Activated CD4-positive, alpha-beta memory T cell treated with anti-CD3 and anti-CD28 coated beads, Interleukin-2, amount 10 ng/mL, durations not matched to agents 7 days and 5 days (primary cell): ENCODE measurements at places on chromosomes 2 and 18. TPM values are rescaled to one million over a fixed set of nuclear protein-coding genes. Genes with fewer than 3 reads are reported as not detected.
A peak's percentile ranks its signal among the peaks of the same experiment; 100 is the strongest.

- H3K4me3 ChIP-seq = no peak overlapping the region
- peaks cover 42% of the 10 kb centered on the region for H3K4me1 ChIP-seq
- peaks cover 52% of the 10 kb centered on the region for H3K36me3 ChIP-seq
- no peak for DNase-seq
- no peaks in the 10 kb centered on the region for H3K27me3 ChIP-seq
These were observed 75.0 kb upstream of the RBM44 start for GRCh38 chr2:237723602-237724001.

GRCh38 chr2:111094691-111095090 is 26.0 kb upstream of the BCL2L11 start:
- H3K27me3 ChIP-seq = peaks cover 60% of the 10 kb centered on the region
- no peaks in the 10 kb centered on the region for H3K36me3 ChIP-seq
- peaks cover 9% of the 10 kb centered on the region for H3K4me1 ChIP-seq

TNFAIP6 gene
- not detected for total RNA-seq

SPATA3 gene
- total RNA-seq = 0.35 TPM

GRCh38 chr18:79203017-79203605 is 133.9 kb downstream of the ATP9B start:
- H3K4me1 ChIP-seq = peaks cover 22% of the 10 kb centered on the region
- no peak for DNase-seq
- H3K36me3 ChIP-seq = peaks cover 11% of the 10 kb centered on the region
- no peak overlapping the region for H3K4me3 ChIP-seq
- H3K27ac ChIP-seq = no peak overlapping the region
- H3K27me3 ChIP-seq = no peaks in the 10 kb centered on the region

- H3K27ac ChIP-seq = no peak overlapping the region
- no peaks in the 10 kb centered on the region for H3K36me3 ChIP-seq
- H3K27me3 ChIP-seq = no peaks in the 10 kb centered on the region
- DNase-seq = no peak
- no peaks in the 10 kb centered on the region for H3K4me1 ChIP-seq
These were observed 9.0 kb upstream of the RASGRP3 start for GRCh38 chr2:33467413-33467812.

RGPD4 gene
- total RNA-seq = not detected

DNA sequence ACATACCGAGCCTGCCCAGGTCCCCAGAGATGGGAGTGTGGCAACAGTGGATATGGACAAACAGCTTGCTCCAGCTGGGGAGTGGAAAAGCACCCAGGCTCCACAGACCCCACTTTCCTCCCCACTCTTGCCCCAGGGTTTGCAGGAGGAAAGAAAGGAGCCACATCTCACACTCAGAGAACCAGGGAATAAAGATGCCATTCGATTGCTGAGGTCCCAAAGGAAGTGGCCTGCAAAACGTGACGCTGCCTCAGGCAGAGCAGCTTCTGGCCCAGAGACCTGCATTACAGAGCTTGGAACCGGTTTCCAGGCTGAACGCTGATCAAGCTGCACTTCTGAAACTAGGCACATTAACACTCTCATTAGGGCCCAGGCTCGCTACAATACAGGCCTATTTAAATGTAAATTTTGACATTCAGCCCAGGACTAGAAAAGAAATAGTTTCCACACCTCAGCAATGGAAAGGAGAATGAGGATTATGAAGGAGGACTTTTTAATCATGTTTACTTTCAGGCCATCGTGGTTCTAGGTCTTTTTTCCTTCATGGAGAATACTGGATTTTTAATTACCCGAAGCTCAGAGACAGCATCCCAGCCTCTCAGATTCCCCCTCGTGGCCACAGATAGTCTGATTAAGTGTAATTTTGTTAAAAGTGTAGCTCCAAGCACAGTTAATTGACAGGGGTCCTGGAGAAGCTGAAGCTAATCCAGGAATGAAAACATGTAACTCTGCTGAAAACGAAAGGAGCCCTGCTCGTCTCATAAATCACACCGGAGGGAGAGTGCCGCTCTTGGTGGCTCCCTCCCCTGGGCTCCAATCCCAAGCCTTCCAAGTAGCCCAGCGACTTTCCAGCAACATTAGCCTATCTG is 221.3 kb upstream of the RAB6C start:
- H3K4me3 ChIP-seq = no peak overlapping the region
- H3K36me3 ChIP-seq = no peaks in the 10 kb centered on the region
- H3K27me3 ChIP-seq = no peaks in the 10 kb centered on the region
- H3K4me1 ChIP-seq = no peaks in the 10 kb centered on the region
- peak; percentile 9 for DNase-seq

- H3K27me3 ChIP-seq = no peaks in the 10 kb centered on the region
- no peak overlapping the region for H3K27ac ChIP-seq
- no peak for DNase-seq
- H3K4me1 ChIP-seq = no peaks in the 10 kb centered on the region
These were observed 109.5 kb downstream of the PXDN start for GRCh38 chr2:1634681-1635341.

- H3K4me3 ChIP-seq = no peak overlapping the region
- no peaks in the 10 kb centered on the region for H3K4me1 ChIP-seq
- H3K27me3 ChIP-seq = no peaks in the 10 kb centered on the region
- H3K27ac ChIP-seq = no peak overlapping the region
- no peaks in the 10 kb centered on the region for H3K36me3 ChIP-seq
- DNase-seq = no peak
These were observed 41.7 kb upstream of the ZNF804A start for GRCh38 chr2:184556639-184557038.

DNA sequence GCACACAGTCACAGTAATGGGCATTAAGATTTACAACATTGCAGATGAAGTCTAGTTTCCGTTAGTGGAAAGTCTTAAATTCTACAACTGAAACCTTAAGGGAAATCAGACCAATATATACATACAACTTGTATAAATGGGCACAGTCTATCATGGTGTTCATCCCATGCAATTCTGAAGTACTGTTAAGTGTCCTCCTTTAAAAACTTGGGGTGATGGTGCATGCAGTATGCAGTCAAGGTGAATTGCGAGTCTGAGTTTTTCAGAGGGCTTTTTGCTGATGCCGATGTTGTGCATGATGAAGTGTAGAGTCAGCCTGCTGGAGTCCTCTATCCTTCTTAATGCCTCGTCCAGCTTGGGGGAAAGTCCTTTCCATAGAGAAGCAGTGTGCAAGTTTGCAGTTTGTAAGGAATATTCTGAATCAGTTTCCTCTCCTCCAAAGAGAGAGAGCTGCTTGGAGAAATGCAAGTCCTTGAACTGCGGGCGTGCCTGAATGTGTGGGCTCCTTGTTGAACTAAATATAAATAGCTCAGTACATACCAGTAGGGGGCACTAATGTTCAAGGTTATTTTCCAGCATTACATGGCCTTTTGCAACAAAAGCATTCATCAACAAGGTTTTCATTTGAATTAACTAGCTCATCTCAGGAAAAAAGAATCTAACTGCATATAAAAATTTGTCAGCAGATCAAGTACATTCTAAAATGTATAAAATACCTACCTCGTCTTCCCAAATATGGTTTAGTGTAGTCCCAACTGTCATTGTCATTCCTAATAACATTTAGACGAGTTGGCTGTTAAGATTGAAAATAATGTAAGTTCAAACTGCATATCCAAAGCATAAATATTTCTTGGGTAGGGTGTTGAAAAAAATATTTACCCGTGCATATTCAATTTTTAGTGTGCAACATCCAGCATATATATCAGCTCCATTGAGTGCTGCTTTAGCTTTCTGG is 21.3 kb downstream of the HNRNPLL start:
- DNase-seq = peak; percentile 36
- peak overlapping the region; percentile 61 for H3K27ac ChIP-seq
- H3K27me3 ChIP-seq = no peaks in the 10 kb centered on the region
- H3K4me1 ChIP-seq = peaks cover 74% of the 10 kb centered on the region
- H3K36me3 ChIP-seq = peaks cover 70% of the 10 kb centered on the region
- H3K4me3 ChIP-seq = no peak overlapping the region

PFN4 gene
- not detected for total RNA-seq

GRCh38 chr2:48473271-48473670 is 56.7 kb upstream of the STON1 start:
- no peak for DNase-seq
- no peak overlapping the region for H3K27ac ChIP-seq
- H3K27me3 ChIP-seq = no peaks in the 10 kb centered on the region
